Stimulated activated CD4-positive, alpha-beta T cell treated with anti-CD3 and anti-CD28 coated beads, Interleukin-12 subunit alpha, Interleukin-12 subunit beta, amount 100 ng/mL, for 24 hours (primary cell): ENCODE measurements at places on chromosomes 7 and 10.

DNA sequence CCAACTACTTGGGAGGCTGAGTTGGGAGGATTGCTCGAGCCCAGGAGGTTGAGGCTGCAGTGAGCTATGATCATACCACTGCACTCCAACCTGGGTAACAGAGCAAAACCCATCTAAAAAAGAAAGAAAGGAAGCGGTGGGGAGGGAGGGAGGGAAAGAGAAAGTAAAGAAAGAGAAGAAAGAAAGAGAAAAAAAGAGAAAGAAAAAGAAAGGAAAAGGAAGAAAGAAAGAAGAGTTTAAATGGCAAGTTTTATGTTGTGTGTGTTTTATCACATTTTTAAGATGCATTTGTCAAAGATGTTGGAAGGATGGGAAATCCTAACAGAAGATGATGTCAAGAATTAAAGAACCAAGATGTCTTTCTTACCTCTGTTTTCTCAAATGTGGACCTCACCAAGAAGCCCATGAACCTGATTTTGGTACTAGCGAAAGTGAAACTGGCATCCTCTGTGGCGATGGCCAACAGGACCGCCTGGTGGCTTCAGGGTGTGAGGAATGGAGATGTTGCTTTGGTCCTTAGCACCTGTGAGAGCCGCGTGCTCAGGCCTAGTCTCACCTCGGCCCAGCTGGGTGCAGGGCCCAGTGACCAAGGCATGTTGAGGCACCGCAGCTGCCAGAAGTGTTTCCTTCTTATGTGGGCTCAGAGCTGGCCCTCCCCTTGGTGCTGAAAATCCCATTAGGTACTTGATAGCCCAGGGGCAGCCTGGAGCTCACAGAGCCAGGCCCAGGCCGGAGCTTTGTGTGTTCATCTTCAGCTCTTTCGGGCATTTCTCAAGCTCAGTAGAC, 9.8 kb downstream of the UCMA start:
- DNase-seq, result no peak

GRCh38 chr10:110932505-110933180, 13.2 kb downstream of the SHOC2 start:
- DNase-seq, result no peak

- DNase-seq, result no peak
Measured at GRCh38 chr10:9342885-9343570, 1288.5 kb downstream of the GATA3 start.

DNA sequence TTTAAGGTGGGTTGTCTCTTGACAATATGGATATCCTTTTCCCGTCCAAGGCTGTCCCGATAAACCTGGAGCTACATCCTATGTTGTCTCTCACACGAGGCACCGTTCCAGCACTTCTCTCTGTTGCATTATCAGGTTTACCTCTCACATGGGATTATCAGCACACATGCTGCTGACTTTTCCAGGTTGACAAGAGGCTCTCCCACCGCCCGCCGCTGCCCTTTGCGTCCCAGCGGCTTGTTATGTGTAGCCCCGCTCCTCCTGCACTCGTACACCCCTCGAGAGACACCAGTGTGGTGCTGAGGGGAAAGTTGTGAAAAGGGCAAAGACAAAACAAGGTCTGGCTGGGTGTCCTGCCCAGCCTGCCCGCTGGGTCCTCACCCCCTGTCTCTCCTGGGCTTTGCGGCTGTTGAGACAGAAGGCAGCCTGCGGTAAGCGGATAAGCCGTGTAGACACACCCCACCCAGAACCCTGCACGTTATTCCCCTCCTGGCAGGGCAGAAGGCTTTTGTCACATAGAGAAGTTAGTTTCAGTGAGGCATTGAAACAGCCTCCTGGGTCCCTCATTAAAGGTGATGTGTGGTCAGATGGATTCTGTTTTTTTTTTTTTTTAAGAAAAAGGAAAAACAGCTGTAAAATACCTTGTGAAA, 38.7 kb downstream of the UBE3C start:
- no peak for DNase-seq

GRCh38 chr7:66729274-66729673, 11.3 kb upstream of the RABGEF1 start:
- DNase-seq, result no peak

- DNase-seq, result no peak
Measured at GRCh38 chr10:22010973-22011408, 7.5 kb upstream of the DNAJC1 start.

- no peak for DNase-seq
Measured at GRCh38 chr7:44729949-44730590, 18.6 kb upstream of the ZMIZ2 start.

DNA sequence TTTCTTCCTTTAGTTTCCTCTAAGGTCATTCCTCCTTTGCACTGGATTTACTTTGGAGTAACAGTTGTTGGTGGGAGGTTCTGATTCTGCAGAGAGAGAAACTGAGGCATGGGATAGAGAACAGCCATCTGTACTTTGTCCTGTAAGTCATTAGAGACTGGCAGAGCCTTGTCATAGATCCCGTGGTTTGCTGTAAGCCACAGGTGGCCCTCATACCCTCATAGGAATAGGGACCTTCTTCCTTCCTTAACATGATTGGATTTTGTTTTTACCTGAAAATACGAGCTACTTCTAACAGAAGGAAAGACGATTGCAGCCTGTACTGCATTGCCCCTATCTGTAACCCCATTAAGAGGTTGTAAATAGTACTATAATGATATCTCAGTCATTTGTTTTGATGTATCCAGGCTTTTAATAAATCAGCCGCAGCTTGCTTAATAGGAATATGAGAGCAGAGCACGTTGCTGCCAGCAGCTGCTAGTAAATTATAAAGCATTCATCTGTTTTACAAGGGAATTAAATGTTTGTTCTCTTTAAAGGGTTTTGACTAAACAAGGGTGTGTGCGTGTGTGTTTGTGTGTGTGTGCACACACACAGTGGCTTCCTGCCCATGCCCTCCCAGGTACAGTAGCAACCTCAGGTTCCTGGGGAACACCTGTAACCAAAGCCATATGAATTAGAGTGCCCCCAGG, 249.8 kb downstream of the AUTS2 start:
- DNase-seq, result no peak

- DNase-seq, result no peak
Measured at GRCh38 chr7:77575187-77575586, 38.1 kb downstream of the PTPN12 start.

GRCh38 chr10:67385089-67385488, 310.9 kb downstream of the CTNNA3 start:
- no peak for DNase-seq

GRCh38 chr7:46160861-46161260, 239.8 kb upstream of the IGFBP3 start:
- DNase-seq, result no peak

DNA sequence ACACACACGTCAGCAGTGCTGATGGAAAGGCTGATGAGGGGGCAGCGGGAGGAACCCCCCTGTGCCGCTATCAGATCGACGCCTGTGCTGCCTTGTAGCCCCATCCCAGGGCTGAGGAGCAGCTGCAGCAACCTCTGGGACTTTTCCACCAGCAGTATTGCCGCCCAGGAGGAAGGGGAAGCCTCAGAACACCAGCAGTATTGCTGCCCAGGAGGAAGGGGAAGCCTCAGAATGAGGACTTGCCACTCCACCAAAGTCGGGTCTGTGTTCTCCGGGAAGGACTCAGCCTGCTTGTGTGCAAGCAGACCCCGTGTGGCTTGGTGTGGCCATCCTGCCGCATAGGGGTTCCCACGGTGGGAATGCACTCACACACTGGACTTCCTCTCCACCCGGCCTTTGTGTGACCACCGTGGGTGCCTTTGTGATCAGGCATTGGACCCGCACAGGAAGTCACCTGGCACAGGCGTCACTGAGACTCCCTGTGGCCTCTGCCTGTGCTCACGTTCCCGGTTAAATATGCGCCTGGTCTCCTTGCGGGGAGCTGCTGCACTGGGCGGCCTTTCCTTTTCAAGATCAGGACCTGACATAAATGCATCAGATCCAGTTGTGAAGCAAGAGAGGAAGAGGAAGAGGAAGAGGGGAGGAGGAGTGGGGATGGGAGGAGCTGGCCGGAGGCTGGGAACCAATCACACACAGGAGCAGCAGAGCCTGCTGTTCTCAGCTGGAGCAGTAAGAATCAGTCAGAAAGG, 248.5 kb downstream of the DNAJB6 start:
- no peak for DNase-seq

DNA sequence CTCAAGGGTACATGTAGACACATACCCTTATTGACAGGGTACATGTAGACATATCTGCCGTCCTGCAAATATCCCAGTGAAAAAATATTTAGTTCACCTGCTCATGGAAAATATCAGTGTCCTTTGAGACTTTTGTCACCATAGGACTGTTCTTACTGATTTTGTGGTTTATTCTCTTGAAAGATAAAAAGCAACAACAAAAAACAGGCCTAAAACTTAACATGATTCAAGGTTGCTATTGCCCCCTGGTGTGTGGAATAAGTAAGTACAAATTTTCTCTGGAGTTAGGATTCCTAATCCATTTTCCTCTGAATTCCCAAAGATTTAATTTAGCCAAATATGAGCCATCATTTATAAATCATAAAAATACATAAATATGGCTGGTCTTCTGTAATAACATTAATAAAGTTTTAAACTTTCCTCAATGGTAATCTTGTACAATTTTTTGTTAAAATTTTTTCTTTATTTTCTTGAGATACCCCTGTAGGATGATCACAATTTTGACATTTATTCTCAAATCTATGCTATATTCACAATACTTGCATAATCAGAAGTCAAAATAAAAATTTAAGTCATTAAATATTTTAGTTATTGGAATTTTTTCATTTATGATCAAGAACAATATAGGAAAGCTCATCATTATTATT, 741.4 kb upstream of the POT1 start:
- DNase-seq, result no peak

DNA sequence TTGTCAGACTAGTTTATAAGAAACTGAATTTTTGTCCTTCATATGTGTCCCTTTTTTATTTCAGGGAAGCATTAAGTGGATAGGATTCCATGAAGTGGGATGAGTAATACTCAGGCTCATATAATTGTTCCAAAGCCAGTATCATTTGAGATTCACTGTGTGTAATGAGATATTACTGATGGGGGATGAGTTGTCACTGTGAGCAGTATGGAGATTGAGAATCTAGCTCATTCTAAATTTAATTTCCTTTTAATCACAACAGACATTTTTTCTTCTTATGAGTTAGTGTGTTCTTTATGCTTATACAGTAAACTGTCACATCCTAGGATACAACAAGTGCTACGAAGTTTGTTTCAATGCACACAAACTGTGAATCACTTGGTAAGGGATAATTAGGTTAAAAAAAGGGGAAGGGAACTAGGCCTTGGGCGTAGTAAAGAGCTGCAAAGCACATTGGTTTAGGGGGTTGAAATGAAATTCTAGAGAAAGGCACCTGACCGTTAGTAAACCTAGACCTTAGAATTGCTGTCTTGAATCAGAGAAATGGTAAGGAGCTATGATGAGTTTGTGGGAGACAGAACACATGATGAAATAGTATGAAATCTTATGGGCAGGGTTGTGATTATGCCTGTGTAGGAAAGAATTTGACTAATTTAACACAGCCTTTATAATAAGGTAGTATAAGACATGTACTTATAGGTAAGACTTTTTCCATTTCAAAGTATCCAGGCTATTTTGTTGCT, 153.4 kb downstream of the MLLT10 start:
- no peak for DNase-seq

DNA sequence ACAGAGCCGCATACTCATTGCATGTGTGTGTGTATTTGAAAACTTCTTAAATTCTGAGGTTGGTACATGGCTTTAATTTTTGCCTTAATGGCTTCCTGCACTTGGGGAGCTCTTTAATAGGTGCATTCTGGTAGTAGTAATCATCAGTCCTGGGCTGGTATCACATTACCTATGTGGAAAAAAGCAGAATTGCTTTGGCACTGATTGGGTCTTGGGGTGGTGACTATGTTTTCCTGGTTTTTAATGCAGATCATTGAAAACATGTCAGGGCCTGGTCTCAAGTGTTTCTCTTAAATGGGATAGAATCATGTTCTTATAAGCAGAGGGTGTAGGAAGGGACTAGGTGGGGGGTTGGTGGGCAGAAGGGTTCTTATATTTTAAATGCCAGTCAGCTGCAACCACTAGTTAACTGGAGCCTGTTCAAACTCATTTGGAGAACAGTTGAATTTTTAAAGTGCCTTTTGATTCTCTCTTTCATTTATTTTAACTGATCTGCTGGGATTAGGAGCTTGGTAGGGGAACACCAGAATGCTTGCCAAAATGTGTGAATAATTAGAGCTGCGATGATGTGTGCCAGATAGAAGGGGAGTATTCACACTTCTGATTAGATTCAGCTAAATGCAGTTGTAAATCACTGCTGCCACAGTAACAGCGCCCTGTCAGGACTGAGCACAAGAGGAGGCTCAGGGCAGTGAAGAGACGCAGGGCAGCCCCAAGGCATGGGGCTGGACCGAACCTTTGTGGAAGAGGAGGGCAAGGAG, 633.5 kb upstream of the GALNT17 start:
- DNase-seq, result no peak

DNA sequence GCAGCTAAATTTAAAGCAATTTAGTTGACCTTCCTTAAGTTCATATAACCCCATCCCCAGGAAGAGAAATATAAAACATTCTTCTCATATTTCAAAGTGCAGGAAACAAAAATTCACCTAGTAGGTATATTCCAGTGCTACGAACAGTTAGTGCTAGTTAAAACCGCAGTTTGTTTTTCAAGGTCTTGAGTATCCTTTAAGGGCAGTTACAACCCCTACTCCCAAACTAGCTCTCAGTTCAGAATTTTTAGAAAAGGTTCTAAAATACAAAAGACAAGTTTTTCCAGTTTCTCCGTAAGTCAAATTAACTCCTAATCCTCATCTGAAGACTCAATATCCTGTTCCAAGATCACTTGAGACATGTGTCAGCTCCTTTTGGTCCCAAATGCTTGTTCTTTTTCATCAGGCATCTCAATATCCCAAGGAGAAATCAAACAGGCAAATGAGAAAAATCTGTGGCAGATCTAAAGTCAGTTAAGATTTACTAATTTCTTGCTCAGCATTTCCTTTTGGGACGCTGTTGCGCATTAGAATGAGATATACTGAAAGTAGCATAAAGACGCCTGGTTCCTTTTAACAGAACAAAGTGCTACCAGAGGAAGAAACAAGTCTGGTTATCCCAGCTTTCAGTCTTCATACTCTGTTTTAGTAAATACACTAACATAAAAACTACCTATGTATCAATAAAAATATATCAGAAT, 51.8 kb downstream of the ARHGAP12 start:
- no peak for DNase-seq

DNA sequence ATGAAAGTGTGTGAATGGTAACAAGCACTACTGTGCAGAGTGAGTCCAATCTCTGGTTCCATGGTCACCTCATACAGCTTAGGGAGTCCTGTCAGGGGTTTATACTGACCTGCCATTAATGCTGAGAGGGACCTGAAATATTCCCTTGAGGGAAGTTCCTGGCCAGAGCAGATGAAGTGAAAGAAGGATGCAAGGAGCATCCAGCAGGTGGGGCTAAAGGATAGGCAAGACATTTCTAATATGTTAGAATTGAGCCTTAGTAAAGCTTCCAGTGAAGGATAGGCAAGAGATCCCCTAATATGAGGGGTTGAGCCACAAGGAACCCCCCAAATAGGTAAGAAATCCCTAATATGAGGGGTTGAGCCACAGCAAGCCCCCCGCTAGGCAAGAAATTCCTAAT, 25.5 kb upstream of the FAM221A start:
- DNase-seq, result no peak

DNA sequence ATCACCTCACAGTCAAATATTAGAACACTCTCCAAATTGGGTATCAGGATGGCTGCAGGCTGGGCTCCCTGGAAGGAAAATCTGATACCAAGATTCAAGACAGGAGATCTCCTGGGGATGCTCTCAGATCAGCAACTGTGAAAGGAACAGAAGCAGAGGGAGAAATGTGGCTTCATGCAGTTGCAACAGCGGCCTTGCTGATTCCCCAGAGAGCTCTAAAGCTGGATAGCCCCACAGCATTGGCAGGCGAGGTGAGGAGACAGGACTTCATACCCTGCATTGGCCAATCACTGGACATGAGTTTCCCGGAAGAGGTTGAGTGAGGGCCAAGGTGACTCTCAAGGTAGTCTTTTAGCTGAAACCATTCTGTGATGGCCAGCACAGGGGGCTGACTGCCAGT, 190.6 kb downstream of the PTPN20 start:
- DNase-seq, result no peak
